ENCODE measurements at places on chromosomes 11 and 22. TPM values are rescaled to one million over a fixed set of nuclear protein-coding genes. Genes with fewer than 3 reads are reported as not detected.

DLG2 gene
- total RNA-seq, result 0.17 TPM

CASP12 gene
- not detected for total RNA-seq

GLB1L2 gene
- total RNA-seq, result 14.7 TPM

OR4A15 gene
- not detected for total RNA-seq

NAALADL1 gene
- total RNA-seq, result 27.9 TPM

MRGPRX3 gene
- not detected for total RNA-seq
